ENCODE measurements at places on chromosomes 6 and 20.

GRCh38 chr6:35177157-35177556 is 36.0 kb upstream of the TCP11 start:
- no peak for DNase-seq

DNA sequence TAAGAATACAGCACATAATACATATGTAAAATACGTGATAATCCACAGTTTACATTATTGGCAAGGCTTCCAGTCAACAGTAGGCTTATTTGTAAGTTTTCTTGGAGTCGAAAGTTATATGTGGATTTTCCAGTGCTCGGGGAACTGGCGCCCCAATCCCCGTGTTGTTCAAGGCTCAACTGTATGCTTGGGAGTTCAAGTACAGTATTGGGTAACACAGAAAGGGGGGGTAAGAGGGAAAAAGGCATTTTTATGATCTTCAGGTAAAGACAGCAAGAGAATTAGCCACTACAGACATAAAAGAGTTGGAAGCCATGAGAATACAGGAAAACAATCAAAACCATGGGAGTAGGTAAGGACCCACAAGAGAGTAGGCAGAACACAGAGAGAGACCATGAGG is 16.4 kb downstream of the PSMB1 start:
- no peak for DNase-seq

GRCh38 chr20:50794181-50794845 is 548 bp upstream of the BCAS4 start:
- DNase-seq, result peak; percentile 24

DNA sequence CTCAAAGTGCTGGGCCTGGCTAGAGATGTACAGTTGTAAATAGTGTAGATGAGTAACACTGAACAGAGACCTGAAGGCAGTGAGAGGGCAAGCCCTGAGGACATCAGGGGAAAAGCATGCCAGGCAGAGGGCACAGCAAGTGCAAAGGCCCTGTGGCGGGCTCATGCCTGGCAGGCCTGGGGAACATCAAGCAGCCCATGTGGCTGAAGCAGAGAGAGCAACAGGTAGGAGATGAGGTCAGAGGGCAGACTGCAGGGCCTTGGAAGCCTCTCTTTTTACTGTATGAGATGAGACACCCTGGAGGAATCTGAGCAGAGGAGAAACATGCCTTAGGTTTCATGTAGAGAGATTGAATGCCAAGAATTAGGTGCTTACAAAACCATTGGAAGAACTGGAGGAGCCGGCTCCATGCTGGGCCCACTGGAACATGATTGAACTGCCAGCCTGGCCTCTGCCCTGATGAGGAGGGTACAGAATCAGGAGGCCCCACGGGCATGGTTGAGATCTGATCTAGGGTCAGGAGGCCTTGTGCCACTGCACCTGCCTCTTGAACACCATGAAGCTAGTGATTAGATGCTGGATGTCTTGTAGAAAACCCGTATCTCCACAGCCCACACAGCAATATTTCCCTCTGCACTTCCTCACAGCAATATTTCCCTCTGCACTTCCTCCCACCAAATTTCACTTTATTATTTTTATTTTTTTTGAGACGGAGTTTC is 5.9 kb upstream of the HMGA1 start:
- DNase-seq, result no peak

- DNase-seq, result no peak
These were observed 87.8 kb upstream of the ASCC3 start for GRCh38 chr6:100968949-100969348.

GRCh38 chr6:122400462-122401089 is 1.1 kb downstream of the HSF2 start:
- no peak for DNase-seq

GRCh38 chr6:44000164-44000842 is 126.9 kb downstream of the MRPL14 start:
- DNase-seq, result no peak

- peak; percentile 42 for DNase-seq
These were observed 3.5 kb downstream of the SCML4 start for GRCh38 chr6:107820338-107821261.

GRCh38 chr20:19473216-19473921 is 260.9 kb downstream of the SLC24A3 start:
- no peak for DNase-seq

- DNase-seq, result no peak
These were observed 61.0 kb upstream of the NHSL1 start for GRCh38 chr6:138560130-138560860.

Data from NCI-H2081 (cell line).